Tibial nerve (tissue), 4 donors: ENCODE measurements at places on chromosomes 2 and 18. TPM values are rescaled to one million over a fixed set of nuclear protein-coding genes. Genes with fewer than 3 reads are reported as not detected.

The ASPRV1 gene
- total RNA-seq: 6.0 TPM

- no peak for DNase-seq
Observed at GRCh38 chr2:47219970-47220369, 64.9 kb upstream of the STPG4 start.

- no peak for DNase-seq
Observed at GRCh38 chr2:128978212-128978611, 659.5 kb upstream of the HS6ST1 start.

GRCh38 chr18:31792580-31792911, 31.9 kb upstream of the SLC25A52 start:
- DNase-seq: no peak
